ENCODE measurements at places on chromosomes 11 and 22. TPM values are rescaled to one million over a fixed set of nuclear protein-coding genes. Genes with fewer than 3 reads are reported as not detected.

The TTC36 gene
- total RNA-seq = 2.4 TPM

The ACTN3 gene
- 91.4 TPM for total RNA-seq

The KDELR3 gene
- total RNA-seq = 22.3 TPM

The PHF21B gene
- total RNA-seq = 0.21 TPM

The ADAMTS15 gene
- 35.1 TPM for total RNA-seq

The SLC35F2 gene
- total RNA-seq = 4.7 TPM

The GTSE1 gene
- total RNA-seq = 5.5 TPM

The TYR gene
- not detected for total RNA-seq

The SAA1 gene
- total RNA-seq = 2.4 TPM

The ART5 gene
- total RNA-seq = 3.6 TPM

The NPAS4 gene
- total RNA-seq = 1.4 TPM

The MICALL1 gene
- total RNA-seq = 19.3 TPM

The PARVB gene
- total RNA-seq = 43.1 TPM

The OR51I1 gene
- not detected for total RNA-seq

The TNNI2 gene
- 3,551 TPM for total RNA-seq

The NR1H3 gene
- total RNA-seq = 13.6 TPM

The MAML2 gene
- 10.9 TPM for total RNA-seq

The PTS gene
- 20.8 TPM for total RNA-seq

The LMO2 gene
- 16.1 TPM for total RNA-seq

The OR52I1 gene
- total RNA-seq = not detected

The BLID gene
- 5.8 TPM for total RNA-seq

The C11orf16 gene
- not detected for total RNA-seq

The RNF141 gene
- 41.9 TPM for total RNA-seq

The FGF3 gene
- total RNA-seq = not detected

The ENTHD1 gene
- not detected for total RNA-seq

The CDHR5 gene
- total RNA-seq = not detected

The RPUSD4 gene
- 58.2 TPM for total RNA-seq

The LRRC55 gene
- total RNA-seq = 0.72 TPM
